ENCODE measurements at places on chromosomes 1 and 21.

DNA sequence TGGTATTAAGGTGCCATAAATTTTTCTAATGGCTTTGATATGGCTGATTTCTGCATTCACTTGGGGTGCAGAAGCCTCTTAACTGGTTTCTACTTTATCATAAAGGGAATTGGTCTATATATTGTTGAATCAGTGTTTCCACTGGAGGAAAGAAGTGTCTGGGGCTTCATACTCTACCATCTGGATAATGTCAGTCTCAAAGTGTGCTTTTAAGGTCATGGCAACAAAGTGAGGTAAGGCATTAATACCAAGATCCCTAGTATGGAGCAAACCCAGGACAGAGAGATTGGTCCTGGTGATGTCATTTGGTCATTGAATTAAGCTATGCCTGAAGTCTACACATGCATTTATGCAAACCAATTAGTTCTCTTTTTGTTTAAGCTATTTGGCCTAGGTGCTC is 309.9 kb downstream of the DUSP10 start:
- no peak for DNase-seq

GRCh38 chr1:241240069-241240468 is 116.9 kb downstream of the RGS7 start:
- no peak for DNase-seq

DNA sequence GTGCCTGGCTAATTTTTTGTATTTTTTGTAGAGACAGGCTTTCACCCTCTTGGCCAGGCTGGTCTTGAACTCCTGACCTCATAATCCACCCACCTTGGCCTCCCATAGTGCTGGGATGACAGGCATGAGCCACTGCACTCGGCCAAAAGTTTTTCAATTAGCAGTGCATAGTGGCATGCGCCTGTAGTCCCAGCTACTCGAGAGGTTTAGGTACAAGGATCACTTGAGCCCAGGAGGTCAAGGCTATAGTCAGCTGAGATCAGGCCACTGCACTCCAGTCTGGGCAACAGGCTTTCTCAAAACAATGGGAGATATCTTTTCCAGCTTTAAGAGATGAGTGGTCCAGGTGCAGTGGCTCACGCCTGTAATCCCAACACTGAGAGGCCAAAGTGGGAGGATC is 30.8 kb downstream of the DAP3 start:
- no peak for DNase-seq

DNA sequence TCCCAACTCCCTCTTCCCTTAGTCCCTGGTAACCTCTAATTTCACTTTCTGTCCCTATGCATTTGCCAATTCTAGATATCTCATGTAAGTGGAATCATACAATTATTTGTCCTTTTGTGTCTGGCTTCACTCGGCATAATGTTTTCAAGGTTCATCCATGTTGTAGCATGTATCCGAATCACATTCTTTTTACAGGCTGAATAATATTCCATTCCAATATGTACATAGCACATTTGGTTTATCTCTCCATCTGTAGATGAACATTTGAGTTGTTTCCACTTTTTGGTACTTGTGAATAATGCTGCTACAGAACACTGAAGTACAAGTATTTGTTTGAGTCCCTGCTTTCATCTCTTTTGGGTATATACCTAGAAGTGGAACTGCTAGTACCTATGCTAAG is 857 bp upstream of the LYPLAL1 start:
- DNase-seq, result no peak
